ENCODE measurements at places on chromosomes 5 and 9.
A peak's percentile ranks its signal among the peaks of the same experiment; 100 is the strongest.

- no peak for DNase-seq
Measured at GRCh38 chr9:15294604-15295003, 12.4 kb downstream of the TTC39B start.

DNA sequence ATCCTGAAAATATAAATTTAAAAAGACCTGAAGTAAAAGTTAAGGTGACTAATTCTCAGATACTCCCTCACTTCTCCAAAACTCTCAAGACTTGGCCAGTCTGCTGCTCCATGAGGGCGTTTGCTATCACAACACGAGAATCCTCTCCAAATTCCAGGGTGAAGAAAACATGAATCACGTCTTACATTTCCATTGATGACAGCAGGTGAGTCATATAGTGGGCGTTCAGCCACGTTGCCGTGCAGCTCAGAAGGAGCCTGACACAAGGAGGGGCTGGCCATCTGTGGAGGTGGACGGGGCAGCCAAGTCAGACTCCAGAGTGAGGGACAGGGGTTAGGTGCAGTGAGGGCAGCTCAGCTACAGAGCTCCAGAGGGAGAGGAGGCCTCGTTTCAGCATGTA, 555.1 kb upstream of the ADAMTS16 start:
- no peak for DNase-seq

DNA sequence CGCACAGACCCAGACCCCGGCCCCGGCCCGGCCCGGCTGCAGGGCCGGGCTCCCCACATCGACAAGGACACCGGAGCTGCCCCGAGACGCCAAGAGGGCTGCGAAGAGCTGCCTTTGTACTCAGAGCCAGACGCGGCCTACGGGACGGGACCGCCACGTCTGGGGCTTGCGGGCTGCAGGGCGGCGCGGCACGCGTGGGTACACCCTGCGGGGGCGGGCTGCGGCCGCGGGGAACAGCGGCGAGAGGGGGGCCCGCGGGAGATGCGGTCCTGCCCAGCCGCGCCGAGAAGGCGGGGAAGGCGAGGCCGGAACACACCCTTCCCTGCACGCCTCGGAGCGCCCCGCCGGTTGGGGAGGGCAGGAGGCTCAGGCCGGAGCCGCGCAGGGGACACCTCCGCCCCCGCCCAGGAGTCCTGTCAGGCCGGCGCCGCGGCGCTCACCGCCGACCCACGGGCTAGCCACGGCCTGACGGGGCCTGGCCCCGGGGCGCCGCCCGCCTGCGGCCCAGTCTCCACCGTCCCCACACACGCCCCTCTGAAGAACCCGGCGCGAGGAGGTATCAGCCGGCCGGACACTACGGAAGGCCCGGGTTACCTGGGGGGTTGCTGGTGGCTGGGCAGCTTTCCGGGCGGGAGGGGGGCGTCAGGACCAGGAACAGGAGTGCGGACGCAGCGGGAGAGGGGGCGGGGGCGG, 478 bp downstream of the RAB14 start:
- DNase-seq: no peak

- DNase-seq: no peak
Measured at GRCh38 chr9:4339836-4340560, 40.1 kb upstream of the GLIS3 start.

DNA sequence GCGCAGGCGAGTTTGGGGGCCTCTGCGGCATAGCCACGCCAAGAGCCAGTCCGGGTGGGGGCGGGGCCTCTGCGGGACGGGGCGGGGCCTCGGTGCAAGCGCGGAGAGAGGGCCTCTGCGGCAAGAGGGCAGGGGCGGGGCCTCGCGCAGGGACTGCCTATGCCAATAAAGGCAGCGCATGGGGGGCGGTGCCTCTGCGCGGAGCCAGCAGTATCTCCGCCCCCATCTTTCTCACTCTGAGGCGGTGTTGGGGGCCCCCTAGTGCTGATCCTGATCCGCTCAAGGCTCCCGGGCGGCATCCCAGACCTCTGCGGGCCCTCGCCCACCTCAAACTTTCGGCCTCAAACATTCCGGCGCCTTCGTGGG, 9.2 kb upstream of the GPRIN1 start:
- DNase-seq: peak; percentile 41

GRCh38 chr5:67028371-67028770, 168.2 kb downstream of the CD180 start:
- no peak for DNase-seq

GRCh38 chr5:5409151-5409810, 13.2 kb upstream of the ICE1 start:
- DNase-seq: no peak

GRCh38 chr9:19967888-19968459, 179.1 kb upstream of the SLC24A2 start:
- no peak for DNase-seq

DNA sequence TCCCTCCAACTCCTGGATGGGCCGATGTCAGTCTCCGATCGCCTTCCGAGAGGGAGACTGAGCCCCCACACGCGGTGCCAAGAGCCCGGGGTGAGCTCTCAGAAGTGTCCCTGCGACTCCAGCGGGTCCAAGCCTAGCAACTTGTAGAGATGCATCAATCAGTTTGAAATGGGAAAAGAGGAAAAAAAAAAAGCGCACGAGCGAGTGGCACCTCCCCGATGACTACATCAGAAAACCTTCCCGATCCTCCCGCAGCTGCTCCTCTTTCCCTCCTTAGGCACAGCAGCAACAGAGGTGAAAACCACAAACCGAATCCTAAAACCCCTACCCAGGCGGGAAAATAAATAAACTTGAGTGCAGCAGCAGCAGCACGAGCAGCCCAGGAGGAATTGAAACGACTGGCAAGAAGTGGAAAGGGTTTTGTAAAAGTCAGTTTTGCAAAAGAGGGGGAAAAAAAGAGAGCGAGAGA, 1.0 kb upstream of the EFNA5 start:
- no peak for DNase-seq

DNA sequence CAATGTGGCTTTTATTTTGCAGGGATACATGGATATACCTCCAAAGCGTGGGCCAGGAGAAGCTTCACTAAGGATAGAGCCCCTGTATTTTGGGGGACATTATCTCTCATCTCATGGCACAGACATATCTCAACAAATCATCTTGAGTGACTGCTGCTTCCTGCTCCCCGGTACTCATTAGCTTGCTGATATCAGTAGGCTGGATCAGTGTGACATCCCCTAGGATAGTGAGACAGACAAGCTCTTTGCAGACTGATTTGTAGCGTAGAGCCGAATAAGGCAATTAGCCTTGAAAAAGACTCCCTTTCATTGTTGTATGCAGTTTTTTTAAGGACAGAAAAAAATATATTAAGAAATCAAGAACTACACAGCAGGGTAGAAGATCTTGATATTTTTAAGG, 237.7 kb upstream of the CDH9 start:
- DNase-seq: no peak

DNA sequence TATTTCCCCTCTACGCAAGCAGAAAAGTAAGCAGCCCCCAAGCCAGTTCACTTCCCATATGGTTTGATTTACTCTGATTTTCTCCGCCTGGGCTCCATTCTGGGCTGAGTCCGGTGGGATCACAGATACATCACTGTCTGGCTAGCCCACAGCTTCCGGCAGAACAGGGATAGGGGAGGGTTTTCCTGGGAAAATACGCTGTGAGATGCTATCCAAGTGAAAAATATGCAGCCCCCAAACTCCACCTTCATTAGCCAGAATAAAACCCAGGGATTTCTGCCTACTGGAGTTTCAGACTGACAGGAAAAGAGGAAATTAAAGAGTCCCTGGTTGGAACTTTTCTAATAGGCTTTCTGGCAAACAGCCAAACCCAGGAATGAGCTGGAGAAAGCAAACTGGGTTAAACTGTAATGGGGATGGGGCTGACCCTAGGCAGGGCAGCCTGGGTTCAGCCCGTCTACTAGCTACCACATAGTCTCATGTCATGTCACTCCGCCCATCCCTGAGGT, 16.9 kb upstream of the NIPAL4 start:
- DNase-seq: no peak

- DNase-seq: no peak
Measured at GRCh38 chr9:114002271-114002985, 75.7 kb downstream of the AMBP start.

DNA sequence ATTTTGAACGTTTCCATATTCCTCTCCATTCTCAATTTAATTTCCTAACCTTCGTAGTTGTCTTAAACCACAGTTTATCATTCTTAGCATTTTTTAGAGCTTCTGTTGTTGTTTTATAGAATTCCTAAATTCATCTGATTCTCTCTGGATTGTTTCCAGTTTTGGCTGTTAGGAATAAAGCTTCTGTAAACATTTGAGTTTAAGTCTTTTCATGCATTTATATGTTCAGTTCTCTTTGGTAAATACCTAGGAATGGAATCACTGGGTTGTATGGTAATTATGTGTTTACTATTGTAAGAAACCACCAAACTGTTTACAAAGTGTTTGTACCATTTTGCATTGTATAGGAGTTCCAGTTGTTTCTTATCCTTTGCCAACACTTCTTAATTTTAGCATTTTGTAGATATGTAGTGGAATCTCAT, 29.7 kb downstream of the GPR21 start:
- no peak for DNase-seq

DNA sequence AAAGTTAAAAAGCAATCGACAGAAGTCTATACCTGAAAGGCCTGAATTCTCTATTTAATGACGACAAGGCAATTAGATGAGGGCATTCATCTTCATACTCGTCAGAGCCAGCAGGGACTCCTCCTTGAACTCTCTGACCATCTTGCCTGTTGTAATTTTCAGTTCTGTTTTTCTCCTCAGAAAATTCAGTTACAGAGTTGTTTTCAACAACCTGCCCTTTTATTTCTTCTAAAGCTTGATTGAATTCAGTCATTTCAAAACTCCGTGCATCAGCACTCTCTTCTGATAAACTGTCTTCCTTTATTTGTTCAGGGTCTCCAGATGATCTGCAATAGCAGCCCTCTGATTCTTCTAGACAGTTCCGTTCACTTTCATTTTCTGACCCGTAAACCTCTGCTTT, 15.6 kb downstream of the RIOK2 start:
- DNase-seq: no peak

- DNase-seq: no peak
Measured at GRCh38 chr9:127493592-127494303, 42.4 kb downstream of the LRSAM1 start.

- DNase-seq: no peak
Measured at GRCh38 chr9:114311571-114312512, 11.1 kb upstream of the ORM1 start.

DNA sequence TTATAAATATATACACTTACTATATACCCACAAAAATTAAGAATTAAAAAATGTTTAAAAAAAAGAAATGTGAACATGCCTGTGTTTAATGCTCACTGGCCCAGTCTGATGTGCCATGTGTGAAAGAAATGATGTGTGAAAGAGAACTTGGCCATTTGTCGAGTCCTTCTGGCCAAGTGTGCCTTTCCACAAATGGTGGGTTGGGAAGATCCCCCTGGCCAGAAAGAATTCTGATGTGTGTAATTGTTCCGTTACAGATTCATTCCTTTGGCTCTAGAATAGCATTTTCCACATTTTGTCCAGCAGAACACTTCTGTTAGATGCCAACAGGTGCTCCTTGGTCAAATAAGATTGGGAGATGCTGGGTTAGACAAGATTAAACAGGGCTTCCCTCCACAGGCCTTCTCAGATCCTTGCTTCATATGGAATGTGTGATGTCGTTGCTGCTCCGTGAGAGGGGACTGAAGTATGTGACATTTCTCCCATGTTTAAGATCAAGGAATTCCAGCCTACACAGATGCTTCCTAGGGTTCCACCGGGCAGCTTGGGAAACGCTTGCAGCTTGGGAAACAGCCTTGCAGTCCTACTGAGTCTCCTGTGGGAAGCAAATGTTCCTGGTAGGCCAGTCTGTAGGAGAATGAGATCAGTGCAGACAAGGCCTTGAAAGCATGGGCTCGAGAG, 32.1 kb downstream of the GDNF start:
- no peak for DNase-seq

- DNase-seq: no peak
Measured at GRCh38 chr9:4366591-4367330, 66.9 kb upstream of the GLIS3 start.

DNA sequence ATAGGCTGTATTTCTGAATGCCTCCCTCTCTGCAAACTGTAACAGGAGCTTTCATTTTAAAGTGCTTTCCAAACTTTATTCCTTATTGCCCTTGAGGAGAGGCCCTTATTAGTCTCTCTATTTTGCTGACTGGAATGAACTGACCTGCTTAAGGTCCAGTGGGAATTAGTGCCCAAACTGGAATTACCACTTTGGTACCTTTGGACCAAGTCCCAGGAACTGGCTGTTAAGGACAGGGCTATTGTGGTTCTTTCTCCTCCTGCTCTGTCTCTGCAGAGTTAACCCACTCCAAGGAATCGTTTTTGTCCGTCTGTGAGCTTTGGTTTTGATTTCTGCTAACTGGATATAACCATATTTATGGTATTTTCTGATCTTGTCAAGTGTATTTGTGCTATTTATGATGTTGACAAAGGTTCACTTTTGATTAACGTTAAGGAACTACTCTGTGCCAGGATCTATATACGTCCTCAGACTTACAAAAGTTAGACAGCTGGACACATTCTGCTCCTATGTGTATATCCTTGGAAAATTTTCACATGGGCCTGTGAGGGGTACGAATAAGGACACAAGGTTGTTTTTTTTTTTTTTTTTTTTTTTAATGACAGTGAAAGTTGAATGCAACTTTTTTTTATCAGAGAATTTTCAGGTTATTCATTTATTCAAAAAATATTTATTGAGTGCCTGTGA, 189.1 kb upstream of the ANKRD55 start:
- DNase-seq: no peak

GRCh38 chr5:72436796-72437471, 70.3 kb downstream of the ZNF366 start:
- no peak for DNase-seq

GRCh38 chr9:121216271-121216805, 14.7 kb upstream of the RAB14 start:
- no peak for DNase-seq
